ENCODE measurements at places on chromosomes 3 and 15. TPM values are rescaled to one million over a fixed set of nuclear protein-coding genes. Genes with fewer than 3 reads are reported as not detected.

DNA sequence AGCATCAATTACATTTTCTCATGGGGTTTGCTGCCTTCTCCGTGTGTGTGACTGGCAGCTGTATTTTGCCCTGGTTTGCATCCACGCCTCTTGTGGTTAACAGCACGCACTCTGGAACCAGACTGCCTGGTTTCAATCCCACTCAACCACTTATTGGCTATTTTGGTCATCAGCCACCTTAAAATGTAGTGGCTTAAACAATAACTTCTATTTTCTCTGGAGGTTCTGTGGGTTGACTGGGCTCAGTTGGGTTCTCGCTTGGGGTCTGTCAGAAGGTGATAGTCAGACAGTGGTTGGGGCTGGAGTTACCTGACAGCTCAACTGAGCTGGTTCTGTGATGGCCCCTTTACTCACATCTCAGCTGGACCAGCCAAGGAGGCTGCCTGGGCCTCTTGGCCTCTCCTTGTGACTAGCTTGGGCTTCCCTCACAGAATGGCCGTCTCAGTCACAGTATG, 36.8 kb downstream of the EHD4 start:
- no peak for DNase-seq

The KIF7 gene
- polyA plus RNA-seq: 11.5 TPM

GRCh38 chr3:45343947-45344346, 44.4 kb upstream of the LARS2 start:
- peak; percentile 18 for DNase-seq

GRCh38 chr15:79136434-79137046, 46.0 kb upstream of the RASGRF1 start:
- DNase-seq: no peak

DNA sequence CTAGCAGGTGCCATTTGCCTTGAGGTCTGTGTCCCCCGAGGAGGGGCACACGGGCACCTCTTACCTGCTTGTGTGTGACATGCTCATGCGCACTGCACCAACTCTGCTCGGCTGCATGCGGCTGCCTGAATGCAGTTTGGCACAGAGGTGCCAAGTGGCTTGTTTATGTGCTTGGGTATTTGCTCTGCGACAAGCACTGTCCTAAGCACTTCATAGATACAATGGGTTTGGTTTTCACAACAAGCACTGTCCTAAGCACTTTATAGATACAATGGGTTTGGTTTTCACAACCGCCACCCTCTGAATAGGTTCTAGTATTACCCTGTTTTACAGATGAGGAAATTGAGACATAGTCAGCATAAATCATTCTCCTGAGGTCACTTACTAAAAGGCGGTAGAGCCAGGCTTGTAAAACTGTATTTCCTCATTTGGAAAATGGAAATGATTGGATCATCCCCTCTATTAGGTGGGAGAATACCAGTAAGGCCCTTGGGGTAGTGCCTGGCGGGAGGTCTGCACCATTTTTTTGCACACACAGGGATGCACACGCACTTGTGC, 487 bp downstream of the ITIH4 start:
- DNase-seq: no peak

DNA sequence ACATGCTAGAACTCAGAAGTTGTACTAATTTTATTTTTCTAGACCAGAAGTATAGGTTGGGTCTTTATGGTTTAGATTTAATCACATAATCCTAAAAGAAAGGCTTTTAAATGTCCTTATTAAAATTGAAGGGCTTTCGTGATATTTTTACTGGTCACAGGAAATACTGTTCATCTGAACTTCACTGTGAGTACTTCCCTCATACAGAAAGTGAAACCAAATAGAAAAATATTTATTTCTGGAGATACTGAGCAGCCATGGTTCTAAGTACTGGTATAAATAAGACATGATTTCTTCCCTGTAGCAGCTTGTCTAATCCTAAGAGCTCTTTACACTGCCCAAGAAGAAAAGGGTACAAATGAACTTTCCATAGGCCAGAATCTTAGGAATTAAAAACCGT, 2.0 kb downstream of the SNRK start:
- peak; percentile 59 for DNase-seq

The TMC3 gene
- not detected for polyA plus RNA-seq

DNA sequence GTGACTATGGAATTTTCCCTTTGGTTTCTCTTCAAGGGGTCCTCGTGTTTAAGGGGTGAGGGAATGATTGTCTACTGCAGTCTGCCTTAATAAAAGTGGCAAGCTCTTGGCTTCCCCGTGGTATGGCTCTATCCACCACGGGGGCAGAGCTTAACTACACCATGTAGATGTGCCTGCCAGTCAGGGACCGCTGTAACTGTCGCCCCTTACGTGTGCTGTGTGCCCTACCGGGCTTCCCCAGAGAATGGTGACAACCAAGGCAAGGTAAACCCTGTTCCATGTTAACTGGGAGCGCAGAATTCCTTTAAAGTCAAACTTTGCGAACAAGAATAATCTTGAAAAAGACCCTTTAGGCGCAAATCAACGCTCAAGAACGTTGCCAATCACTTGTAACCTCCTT, 966 bp upstream of the C3orf80 start:
- no peak for DNase-seq

- DNase-seq: no peak
These were observed 224.1 kb downstream of the IGSF11 start for GRCh38 chr3:118810499-118811035.

DNA sequence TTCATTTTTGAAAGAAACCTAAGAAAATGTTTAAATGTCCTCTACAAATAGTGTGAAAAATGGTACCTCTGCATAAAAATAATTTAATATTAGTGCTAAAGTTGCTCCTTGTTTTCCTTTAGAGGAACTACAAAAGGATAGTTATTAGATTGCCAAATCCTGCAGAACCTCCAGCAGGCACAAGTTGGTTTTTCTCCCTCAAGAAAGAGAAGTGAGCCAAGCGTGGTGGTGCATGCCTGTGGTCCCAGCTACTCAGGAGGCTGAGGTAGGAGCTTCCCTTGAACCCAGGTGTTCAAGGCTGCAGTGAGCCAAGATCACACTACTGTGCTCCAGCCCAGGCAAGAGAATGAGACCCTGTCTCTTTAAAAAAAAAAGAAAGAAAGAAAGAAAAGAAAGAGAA, 85.1 kb upstream of the TSEN2 start:
- DNase-seq: no peak

GRCh38 chr15:66761726-66762595, 59.9 kb downstream of the SMAD6 start:
- DNase-seq: no peak

The HTR3E gene
- not detected for polyA plus RNA-seq

GRCh38 chr3:23991683-23992628, 46.9 kb downstream of the NR1D2 start:
- peak; percentile 55 for DNase-seq

- no peak for DNase-seq
These were observed 255.2 kb upstream of the CTDSPL start for GRCh38 chr3:37606472-37606871.

- DNase-seq: peak; percentile 24
These were observed 21.7 kb upstream of the FMN1 start for GRCh38 chr15:33215941-33216872.

The ARHGEF3 gene
- polyA plus RNA-seq: 2.4 TPM

DNA sequence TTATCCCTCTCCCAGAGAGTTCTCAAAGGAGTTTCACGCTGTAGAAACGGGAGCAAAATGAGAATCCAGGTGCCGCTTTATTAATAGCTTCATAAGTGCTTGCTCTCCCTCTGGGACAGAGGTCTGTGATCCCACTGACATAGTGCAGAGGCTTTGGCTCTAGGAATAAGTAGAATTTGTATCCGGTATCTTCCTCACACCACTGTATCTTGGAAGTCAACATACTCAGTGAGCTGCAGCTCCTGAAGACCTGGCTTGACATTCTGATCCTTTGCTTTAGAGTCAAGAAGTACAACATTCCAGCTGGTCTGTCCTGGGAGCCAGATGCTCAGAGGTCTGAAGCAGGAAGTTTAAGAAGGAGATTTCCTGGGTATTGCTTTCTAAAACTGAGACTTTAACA, 323.0 kb downstream of the LPP start:
- no peak for DNase-seq

GRCh38 chr3:61978460-61979419, 394.6 kb downstream of the FEZF2 start:
- no peak for DNase-seq

Data from IMR-90 (cell line).